ENCODE measurements at places on chromosomes 11 and 22.

DNA sequence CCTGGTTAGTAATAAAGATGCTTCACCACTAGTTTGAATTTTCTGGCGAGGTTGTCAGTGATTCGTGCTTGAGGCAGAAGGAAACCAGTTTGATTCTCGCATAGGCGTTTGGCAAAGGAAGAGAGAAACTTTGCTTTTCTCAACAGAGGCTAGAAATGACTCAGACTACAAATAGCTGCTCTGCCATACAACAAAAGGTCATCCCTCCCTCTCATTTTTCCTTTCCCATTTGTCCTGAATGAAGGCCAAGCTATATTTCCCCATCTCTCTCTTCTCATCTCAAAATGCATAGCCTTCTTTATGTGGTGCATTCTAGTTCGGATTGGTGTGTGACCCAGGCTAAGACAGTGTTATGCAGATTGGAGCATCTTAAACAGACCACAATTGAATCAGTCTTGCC, 741.4 kb downstream of the NTM start:
- DNase-seq, result no peak

DNA sequence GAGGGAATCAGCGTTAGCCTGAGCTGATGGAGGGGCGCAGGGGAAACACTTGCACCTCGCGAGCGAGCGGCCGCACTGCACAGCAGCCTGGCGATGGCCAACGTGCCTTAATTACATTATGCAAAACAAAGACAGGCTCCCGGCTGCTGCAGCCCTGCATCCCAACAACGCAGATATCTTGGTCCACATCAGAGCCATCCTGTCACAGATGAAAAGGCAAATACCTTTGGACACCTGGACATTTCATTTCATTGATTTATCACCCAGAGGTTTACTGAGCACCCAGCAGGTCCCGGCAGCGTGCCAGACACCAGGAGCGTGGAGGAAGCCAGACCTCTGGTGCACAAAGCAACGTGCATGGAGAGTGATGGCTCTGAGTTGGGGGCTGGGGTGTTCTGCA, 843.0 kb downstream of the TBC1D22A start:
- DNase-seq, result no peak

GRCh38 chr11:92528001-92528400, 303.4 kb downstream of the FAT3 start:
- DNase-seq, result no peak

GRCh38 chr11:114291381-114291780, 4.8 kb upstream of the NNMT start:
- DNase-seq, result no peak

DNA sequence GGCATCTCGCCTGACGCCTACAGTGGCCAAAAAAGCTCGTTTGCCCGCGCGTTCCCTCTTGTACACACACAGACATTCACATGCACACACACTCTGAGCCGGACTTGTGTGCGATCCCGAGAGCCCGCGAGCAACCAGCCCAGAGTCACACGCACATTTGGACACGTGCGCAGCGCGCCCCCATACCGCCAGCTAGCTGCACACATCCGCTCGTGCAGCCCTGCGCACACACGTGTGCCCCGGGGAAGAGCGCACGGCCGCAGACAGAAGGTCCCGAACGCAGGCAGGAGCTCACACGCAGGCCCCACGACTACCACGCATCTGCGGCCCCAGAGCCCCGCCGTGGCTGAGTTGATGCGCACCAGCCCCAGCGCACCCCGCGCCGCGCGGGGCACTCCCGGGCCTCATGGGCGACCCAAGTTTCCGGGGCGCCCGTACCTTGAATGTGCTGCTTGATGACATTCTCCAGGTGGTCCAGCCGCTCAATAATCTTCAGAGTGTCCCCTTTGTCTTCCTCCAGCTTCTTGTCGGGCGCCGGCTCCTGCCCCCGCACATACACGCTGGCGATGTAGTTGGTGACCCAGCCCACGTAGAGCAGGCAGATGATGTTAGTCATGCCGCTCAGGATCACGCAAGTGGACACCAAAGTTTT, 758 bp downstream of the GALNT18 start:
- DNase-seq, result no peak

DNA sequence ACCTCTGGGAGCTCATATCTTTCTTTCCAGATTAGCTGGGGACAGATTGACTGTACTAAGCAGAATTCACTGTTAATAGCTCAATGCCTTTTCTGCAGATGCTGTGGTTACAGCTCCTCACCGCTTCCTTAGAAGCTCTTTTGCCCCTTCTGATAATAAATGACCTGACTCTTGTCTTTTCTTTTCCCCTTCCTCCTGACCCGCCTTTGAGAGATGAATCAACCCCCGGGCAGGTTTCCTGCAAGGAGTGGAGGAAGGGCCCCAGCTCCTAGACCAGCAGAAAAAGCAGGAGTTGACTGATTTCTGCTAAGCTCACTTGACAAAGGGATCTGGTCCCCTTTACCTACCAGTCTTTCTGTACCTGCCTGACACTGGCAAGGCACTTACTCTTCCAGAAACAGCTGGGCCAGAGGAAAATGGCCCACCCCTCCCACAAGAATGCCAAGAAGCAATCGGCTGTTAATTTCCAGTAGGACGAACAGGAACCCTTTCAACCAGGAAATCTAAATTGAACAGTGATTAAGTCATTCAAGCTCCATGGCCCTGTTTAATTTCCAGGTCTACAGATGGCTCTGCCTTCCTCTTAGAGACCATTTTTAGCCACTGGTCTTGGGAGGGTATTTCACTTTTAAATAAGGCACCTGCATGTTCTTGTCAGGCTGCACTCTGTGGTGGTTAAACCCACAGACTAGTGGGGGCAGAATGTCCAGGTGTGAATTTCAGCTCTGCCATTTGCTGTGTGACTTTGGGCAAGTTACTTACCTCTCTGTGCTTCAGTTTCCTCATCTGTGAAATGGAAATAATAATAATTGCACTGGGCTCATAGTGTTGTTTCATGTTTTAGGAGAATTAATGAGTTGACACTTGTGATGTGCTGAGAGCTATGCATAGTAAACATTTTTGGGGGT, 67.5 kb downstream of the PRR5L start:
- DNase-seq, result no peak

- peak; percentile 36 for DNase-seq
These were observed 11.0 kb downstream of the POU2AF3 start for GRCh38 chr11:111309215-111309915.

GRCh38 chr11:14969901-14970323, 2.2 kb downstream of the CALCA start:
- DNase-seq, result no peak

- DNase-seq, result no peak
These were observed 42.2 kb downstream of the TRIOBP start for GRCh38 chr22:37739035-37739434.

- DNase-seq, result no peak
These were observed 14.4 kb downstream of the TMPRSS6 start for GRCh38 chr22:37095113-37095512.

DNA sequence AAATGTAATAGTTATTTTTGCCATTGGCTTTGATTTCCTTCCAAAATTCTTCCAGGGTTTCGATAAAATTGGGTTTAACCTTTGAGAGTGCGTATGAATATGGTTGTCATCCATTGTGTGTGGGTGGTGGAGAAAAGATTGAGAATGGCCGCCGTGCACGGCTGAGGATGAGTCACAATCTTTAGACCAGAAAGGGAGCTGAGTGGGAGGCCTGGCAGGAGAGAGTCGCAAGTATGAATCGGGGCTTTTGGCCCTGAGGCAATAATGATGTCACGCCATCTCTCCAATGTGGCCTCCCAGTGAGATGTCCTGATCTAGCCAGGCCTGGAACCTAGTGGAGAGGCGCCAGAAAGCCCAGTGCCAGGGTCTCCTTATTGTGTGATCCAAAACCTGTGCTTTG, 33.1 kb upstream of the SMPD1 start:
- no peak for DNase-seq

DNA sequence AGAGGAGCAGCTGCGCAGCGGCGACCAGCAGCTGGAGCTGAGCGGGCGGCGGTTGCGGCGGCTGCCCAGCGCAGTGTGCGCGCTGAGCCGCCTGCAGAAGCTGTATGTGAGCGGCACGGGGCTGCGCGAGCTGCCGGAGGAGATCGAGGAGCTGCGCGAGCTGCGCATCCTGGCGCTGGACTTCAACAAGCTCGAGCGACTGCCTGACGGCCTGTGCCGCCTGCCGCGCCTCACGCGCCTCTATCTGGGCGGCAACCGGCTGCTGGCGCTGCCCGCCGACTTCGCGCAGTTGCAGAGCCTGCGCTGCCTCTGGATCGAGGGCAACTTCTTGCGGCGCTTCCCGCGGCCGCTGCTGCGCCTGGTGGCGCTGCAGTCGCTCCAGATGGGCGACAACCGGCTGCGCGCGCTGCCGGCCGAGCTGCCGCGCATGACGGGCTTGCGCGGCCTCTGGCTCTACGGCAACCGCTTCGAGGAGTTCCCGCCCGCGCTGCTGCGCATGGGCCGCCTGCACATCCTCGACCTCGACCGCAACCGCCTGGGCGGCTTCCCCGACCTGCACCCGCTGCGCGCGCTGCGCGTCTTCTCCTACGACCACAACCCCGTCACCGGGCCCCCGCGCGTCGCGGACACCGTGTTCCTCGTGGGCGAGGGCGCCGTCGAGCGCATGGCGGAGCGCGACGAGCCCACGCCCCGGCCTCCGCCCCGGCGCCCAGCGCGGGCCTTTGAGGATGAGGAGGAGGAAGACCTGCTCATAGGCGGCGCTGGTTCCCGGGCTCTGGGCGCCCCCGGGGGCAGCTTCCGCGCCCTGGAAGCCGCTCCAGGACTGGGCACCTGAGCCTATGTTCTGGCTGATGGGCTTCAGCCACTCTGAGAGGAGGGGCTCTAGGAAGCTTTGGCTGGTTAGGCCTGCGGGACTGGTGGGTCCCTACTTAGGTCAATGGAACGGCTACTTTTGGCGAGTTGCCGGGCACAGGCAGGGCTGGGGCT, 787 bp downstream of the LRRC10B start:
- peak; percentile 13 for DNase-seq

GRCh38 chr11:102983486-102983885, 28.0 kb upstream of the MMP13 start:
- DNase-seq, result no peak

- DNase-seq, result no peak
These were observed 28.9 kb downstream of the APIP start for GRCh38 chr11:34887260-34887659.

- no peak for DNase-seq
These were observed 1436.4 kb downstream of the BRD1 start for GRCh38 chr22:48391171-48391711.

DNA sequence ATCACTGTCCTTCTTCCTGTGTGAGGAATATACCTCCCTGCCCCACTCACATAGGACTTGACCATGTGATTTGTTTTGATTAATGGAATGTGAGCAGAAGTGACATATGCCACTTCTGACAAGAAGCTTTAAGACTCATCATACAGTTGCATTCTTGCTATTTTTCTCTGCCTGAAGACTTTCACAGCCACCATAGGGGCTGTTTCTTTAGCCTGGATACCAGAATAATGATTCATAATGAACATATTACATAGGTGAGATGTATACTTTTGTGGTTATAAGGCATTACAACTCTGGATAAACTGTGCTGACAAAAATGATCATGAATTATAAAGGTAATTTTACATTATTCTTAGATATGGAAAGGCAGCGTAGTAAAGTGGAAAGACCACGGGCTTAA, 798.0 kb downstream of the DLG2 start:
- DNase-seq, result no peak

- no peak for DNase-seq
These were observed 12.8 kb downstream of the AQP11 start for GRCh38 chr11:77602381-77603088.

DNA sequence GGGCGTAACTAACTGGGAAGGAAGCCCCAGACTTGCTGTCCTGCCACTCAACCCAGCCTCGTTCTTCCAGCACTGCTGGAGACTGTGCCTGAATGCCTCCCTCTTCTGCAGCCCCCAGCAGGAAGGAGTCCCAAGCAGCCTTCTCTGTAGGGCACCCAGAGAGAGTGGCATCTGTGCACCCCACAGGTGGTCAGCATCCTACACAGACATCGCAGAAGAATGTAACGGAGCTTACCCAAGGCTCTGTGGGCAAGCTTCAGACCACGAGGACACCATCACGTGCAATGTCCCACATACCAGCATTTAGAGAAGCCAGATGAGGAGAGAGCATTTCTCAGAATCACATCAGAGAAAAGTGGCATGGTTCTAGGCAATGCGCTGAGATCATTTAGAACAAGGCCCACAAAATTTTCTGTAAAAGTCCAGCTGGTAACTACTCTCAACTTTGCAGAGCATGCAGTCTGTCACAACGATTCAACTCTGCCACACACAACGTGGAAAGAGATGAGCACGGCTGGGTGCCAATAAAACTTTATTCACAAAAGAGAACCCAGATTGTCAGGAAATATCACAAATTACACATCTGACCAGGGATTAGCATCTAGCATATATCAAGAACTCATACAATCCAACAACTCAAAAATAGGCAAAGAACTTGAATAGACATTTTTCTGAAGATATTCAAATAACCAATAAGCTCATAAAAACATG, 33.4 kb downstream of the SHANK2 start:
- no peak for DNase-seq

- DNase-seq, result no peak
These were observed 7.1 kb upstream of the TAB1 start for GRCh38 chr22:39392341-39392948.

- DNase-seq, result no peak
These were observed 48.8 kb downstream of the CWF19L2 start for GRCh38 chr11:107408762-107409211.

GRCh38 chr11:93958991-93959390, 62.2 kb upstream of the HEPHL1 start:
- no peak for DNase-seq

DNA sequence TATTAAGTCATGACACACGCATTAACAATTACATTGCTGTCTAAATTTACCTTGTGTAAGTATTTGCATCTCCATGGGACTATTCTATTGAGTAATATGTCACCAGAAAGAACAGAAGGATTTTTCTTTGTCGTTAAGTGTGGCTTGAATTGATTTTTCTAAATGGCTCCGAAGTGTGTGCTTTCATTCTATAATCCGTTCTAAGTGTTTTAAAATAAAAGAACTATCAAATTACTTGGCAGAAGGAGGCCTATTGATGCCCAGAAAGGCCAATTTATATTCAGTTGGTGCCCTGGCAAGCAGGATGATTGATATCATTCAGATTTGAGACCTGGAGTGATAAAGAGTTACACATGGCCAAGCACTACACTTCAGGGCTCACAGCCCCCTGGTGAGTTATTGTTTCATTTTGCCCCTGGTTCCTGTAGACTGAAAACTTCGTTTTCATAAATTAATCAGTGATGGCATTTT, 538.9 kb upstream of the ANO5 start:
- peak; percentile 3 for DNase-seq

Measured in NCI-H1436 treated with DMSO at 0.1 percent for 48 hours (cell line).